ENCODE measurements at places on chromosomes 2 and 18. TPM values are rescaled to one million over a fixed set of nuclear protein-coding genes. Genes with fewer than 3 reads are reported as not detected.

GRCh38 chr2:241542278-241542605 is 16.3 kb upstream of the BOK start:
- H3K27ac ChIP-seq, result no peak overlapping the region
- H3K4me3 ChIP-seq, result no peak overlapping the region
- H3K36me3 ChIP-seq, result no peaks in the 10 kb centered on the region
- DNase-seq, result no peak
- peaks cover 6% of the 10 kb centered on the region for H3K4me1 ChIP-seq
- H3K27me3 ChIP-seq, result peaks cover 28% of the 10 kb centered on the region

- H3K4me3 ChIP-seq, result no peak overlapping the region
- DNase-seq, result no peak
- H3K27me3 ChIP-seq, result no peaks in the 10 kb centered on the region
These were observed 10.8 kb upstream of the AMER3 start for GRCh38 chr2:130744287-130745117.

DNA sequence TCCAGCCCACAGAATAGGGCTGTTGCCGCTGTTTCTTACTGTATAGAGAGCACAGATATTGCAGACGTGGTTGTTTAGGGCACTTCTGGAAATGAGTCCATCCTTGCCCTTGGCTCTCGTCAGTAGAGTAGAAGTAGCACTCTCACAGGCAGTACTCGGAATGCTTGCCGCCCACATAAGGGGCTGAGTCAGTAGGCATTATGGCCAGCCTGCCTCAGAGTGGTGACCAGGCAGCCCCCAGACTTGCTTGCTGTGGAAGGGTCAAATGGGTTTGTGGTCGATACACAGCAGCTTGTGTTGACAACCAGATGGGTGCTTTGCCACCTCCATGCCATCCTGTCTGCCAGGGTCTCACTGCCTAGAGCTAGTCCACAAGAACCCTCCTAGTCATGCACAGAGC is 38.7 kb downstream of the PLEKHB2 start:
- no peak overlapping the region for H3K27ac ChIP-seq
- no peak for DNase-seq
- no peak overlapping the region for H3K4me3 ChIP-seq

ZNF396 gene
- 1.7 TPM for total RNA-seq

DNA sequence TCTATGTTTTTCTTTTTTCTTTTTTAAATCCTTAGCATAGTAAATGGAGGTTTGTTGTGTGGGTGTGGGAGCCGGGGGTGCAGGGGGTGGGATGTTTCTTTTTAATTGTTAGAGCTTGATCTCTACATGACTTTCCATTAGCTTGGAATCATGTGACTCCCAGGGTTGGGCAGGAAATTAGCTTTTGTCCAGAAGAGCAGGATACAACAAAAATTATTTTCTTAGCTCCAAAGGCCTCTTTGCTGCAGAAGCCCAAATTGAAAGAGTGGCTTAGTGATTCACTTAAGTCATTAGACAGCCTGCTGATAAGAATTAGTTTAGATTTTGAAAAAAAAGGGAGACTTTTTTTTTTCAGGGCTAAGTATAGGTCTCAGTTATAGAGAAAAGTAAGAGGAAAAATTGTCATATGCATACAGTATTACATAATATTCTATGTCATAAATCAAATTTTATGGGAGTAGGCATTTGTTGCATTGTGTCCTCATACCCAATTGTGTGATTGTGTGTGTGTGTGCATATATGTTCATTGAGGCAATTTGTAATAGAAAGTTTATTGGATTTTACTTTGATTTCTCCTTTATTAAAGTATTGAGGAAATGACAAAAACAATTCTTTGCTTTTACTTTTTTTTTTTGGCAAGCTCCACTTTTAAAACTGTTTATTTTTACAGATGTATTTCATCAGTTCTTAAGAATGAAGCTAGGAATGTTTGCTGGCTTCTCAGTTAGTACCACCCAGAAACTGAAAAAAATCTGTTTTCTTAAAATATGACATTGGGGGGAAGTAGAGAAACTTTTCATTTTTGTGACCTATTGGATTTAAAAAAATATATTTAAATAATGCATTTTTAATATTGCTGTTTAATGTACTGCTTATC is 47.4 kb downstream of the TSPYL6 start:
- H3K27ac ChIP-seq, result no peak overlapping the region
- H3K4me3 ChIP-seq, result no peak overlapping the region
- no peak for DNase-seq

All from thymus (tissue), 14 donors.